Cerebellar nuclear complex (tissue), 1 donor: ENCODE measurements at places on chromosomes 12 and 14.

GRCh38 chr14:42011221-42011620 lies 404.5 kb downstream of the LRFN5 start:
- DNase-seq = no peak

DNA sequence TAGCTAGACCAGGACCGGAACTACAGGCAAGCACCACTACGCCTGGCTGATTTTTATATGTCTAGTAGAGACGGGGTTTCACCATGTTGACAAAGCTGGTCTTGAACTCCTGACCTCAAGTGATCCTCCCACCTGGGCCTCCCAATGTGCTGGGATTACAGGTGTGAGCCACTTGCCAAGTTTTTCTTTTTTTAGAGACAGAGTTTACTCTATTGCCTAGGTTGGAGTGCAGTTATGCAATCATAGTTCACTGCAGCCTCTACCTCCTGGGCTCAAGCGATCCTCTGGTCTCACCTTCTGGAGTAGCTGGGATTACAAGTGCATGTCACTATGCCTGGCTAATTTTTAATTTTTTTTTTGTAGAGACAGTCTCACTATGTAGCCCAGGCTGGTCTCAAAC lies 201.5 kb upstream of the TBX3 start:
- no peak for DNase-seq

DNA sequence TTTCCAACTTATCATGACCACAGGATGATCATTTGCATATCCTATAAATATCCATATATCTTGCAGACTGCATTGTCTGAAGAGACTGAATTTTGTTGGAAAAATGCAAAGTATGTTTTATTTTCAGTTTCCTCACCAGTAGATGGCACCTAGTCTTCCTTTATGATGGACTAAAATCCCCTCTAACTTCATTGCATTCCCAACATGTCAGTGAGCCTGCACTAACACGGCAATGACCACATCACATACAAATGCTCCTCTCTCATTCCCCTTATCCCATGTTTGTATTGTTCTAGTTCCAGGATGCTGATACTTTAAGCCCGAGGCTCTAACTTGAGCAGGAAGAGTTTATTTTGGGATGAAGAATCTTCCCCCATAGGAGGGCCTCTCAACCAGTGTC lies 24.7 kb upstream of the MYBPC1 start:
- no peak for DNase-seq

GRCh38 chr14:99235582-99236320 lies 36.2 kb downstream of the BCL11B start:
- DNase-seq = no peak

GRCh38 chr12:68310370-68310769 lies 21.8 kb downstream of the MDM1 start:
- DNase-seq = no peak

GRCh38 chr14:90407230-90407629 lies 10.4 kb downstream of the CALM1 start:
- no peak for DNase-seq

GRCh38 chr14:85934123-85934885 lies 404.4 kb downstream of the FLRT2 start:
- DNase-seq = no peak

GRCh38 chr12:124334266-124334665 lies 39.4 kb downstream of the RFLNA start:
- no peak for DNase-seq

- no peak for DNase-seq
Measured at GRCh38 chr12:117342682-117343081, 18.7 kb downstream of the NOS1 start.

DNA sequence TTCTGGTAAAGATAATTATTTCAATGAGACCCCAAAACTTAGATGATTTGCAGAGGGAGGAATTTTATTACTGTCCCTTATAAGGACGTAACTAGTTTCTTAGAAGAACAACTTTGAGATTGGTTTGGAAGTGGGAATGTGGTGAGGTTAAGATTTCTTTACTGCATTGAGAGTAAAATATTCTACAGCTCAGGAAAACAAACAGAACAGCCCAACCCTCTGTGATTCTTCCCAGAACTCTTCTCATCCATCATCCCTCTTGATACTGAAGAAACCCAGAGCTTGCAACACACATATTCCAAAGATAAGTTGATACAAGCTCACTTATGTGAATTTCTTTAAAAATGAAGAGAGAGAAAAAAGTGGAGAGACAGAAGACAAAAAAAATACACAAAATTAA lies 234.2 kb downstream of the CRADD start:
- DNase-seq = no peak

- no peak for DNase-seq
Measured at GRCh38 chr12:47757840-47758583, 668 bp downstream of the RAPGEF3 start.

DNA sequence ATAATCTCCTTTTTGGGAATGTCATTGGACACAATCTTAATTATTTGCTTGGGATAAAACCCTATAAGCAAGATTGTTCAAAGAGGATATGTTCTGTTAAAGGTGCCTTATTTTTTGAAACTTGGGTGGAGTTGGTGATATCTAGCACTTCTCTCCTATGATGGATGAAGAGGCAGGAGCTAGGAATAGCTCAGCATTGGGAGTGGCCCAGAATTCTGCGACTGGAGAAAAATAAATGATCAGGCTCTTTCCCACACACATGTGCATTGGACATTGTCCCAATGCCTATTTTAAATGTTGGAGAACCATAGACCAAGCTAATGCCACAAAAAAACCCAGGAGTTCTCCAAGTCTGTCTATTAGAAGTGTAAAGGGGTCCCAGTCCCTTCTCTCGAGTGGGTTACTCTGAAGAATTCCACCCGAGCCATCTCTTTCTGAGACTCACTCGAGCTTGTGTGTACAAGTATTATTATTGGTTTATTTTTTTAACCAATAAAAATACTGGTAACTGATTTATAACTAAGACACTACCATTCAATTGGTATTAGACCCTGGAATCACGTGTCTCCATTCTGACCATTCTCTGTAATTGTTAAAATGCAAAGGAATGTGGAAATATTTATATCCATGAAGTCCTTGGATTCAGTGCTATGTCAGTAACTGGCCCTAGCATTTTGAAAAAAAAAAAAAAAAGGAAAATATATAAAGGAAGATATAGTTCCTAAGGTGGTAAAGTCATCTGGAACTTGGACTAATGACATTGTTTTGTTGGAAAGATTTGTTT lies 437.5 kb upstream of the TMEM132C start:
- DNase-seq = no peak

GRCh38 chr14:94049625-94050023 lies 23.5 kb downstream of the OTUB2 start:
- no peak for DNase-seq

DNA sequence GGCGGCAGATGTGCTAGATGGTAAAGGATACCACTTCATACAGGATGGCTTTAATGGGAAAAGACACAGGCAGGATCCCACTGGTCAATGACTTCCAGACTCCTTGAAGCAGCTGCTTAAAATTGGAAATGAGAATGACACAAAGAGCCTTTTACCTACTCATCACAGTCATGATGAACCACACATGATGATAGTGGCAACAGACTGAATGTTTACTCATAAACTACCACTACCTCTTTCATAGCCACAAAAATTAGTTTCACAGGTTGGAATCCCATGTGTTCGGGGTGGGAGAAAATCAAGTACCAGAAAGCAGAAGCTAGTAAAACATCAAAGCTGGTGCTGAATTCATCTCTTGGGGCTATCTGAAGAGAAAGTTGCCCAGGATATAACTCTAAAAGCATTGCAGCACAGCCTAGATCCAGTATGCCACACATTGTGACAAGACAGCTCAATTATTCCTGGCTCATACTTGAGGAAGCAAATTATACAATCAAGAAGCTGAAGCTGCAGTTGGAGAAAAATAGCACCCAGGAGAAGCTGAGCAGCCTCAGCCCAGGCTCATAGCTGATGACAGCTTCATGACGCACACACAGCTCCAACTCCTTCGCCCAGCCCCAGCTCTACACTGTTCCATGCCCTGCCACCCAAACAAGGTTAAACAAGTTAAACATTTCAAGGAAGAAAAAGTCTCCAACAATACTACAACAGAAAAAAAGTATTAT lies 29.0 kb upstream of the C12orf50 start:
- DNase-seq = no peak

DNA sequence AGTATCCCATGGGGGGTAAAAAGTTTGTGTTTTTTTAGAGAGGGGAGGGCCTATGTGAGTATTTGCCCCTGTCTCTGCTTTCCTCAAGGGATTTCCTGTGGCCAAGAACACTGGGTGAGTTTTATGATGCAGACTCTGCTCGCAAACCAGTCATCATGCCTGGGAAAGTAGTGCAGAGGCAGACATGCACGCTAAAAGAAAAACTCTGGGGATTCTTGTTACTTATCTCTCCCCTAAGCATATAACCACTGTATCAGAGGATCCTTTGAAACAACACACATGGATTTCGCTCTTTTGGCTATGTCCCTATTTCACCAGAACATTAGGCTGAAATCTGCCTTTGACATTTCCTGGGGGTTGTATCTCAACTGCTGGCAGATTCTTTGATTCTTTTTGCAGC lies 1845.8 kb upstream of the SEL1L start:
- no peak for DNase-seq

DNA sequence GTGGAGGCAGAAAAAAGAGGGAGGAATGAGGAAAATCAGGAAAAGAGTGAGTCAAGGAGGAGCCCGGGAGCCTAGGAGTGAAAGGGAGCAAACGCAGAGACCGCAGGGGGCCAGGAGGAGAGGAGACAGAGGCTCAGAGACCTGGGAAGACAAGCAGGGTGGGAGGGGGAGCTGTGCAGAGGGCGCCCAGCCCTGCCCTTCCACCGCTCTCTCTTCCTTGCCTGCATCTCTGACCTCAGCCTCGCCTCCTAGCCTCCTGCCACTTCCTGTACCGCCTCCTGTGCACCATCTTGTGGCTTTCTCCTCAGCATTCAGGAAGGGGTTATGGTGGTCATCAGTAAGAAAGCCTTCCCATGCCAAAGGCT lies 1.3 kb downstream of the CLSTN3 start:
- DNase-seq = no peak

DNA sequence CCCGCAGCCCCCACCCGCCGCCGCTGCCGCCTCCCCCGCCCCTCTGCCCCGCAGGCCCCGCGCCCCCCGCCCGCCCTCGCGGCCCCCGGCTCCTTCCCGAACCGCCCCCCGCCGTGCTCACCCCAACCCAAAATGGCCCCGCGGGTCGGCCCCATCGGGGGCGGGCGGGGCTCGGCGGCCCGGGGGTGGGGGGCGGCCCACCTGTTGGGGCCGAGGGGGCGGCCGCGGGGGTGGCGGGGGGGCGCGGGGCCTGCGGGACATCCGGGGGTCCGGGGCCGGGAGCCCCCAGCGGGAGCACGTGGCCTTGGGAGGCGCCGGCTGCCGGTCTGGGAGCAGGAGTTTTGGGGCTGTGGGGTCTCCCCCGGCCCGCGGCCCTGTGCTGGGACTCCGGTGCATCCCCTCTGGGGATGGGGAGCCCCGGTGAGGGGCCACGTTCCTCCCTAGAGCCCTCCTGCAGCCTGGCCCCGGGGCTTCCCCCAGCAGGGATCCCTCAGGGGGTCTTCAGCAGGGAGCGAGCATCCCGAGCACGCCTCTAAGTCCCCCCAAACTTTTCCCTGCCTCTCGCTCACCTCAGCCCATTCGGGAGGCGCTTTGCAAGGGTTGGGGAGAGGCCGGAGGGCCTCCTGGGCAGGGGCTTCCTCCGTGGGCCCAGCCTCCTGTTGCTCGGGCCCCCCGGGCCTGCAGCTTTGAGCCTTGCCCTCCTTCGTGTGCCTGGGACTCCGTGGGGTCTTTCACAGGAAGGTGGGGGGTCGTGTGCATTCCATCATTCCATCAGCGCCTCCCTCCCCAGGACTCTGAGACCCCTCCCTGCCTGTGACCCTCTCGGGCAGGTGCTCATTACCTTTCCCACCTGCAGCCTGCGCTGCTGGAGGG lies 710 bp downstream of the MTA1 start:
- no peak for DNase-seq

DNA sequence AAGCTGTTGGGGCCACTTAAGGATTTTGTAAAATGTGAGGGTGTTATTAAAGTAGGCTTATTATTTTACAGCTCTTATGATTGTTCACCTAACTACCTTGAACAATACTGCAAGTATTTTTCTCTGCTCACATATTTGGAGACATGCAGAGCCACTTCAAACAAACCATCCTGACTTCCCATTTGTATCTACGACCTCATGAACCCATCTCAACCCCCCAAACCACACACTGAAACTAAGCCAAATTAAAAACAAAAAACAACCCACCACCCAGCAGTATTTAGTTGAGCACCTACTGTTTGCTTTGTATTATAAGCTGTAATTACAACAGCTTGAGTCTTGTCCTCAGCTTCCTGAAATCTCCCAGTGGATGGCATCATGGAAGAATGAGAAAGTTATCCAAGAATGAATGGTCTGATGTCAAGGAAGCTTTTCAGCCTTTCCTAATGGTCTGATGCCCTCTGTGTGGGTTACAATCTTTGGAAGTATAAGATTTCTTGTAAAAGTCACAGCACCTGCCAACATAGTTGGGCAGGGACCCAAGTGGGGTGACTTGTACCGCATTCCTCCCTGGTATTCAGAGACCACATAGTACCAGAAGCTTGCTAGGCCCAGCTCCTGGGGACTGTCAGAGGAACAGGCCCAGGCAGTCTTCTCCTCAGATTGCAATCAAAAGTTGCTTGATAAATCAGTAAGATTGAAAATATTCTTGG lies 416.6 kb downstream of the ZFP36L1 start:
- DNase-seq = no peak

DNA sequence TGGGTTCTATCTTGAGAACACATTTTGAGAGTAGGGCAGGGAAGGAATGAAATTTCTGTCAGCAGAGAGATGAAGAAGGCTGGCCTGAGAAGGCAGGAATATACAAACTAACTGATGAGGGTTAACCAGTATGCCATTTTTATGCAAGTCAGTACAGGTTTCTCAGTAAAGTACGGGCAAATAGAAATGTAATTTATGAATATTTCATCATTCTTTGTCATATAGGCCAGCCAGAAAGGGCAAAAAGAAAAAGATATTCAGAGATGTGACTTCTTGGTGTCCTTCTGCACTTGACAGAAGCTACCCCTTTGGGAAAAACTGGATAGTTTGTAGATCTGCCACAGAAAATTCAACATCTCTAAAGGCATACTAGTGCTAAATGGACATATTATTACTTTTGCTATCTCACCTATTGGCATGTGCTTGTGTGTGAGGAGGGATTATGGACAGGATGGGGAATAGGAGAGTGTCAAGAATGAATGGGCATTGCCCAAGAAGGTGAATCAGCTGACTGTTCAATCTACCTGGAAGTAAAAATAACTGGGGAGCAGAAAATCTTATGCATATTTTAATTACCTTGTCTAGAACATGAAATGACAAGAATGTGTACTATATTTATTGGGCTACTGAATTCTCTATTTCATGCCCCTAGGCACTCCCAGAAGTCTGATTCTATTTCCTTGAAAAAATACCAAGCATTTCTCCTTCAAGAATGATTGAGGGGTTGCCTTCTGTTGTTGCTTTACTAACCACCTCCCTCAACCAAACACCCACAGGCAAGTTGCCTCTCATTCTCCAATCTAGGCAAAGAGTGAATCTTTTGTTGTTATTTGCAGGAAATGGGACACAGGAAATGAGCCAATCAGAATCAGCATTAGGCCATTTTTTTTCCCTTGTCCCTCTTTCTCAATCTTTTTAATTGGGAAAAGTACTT lies 175.1 kb upstream of the SLC38A2 start:
- no peak for DNase-seq

- DNase-seq = no peak
Measured at GRCh38 chr12:41402801-41403200, 214.7 kb downstream of the PDZRN4 start.

- no peak for DNase-seq
Measured at GRCh38 chr12:116421785-116422538, 137.2 kb upstream of the MAP1LC3B2 start.

- no peak for DNase-seq
Measured at GRCh38 chr14:64701660-64702059, 2.6 kb upstream of the PLEKHG3 start.

- no peak for DNase-seq
Measured at GRCh38 chr14:25007832-25008231, 42.1 kb downstream of the STXBP6 start.

GRCh38 chr12:131321988-131322387 lies 368.3 kb downstream of the ADGRD1 start:
- DNase-seq = no peak
